NCI-H510A (cell line): ENCODE measurements at places on chromosomes 12 and 14.

GRCh38 chr14:72383865-72384264 lies 451.6 kb downstream of the RGS6 start:
- DNase-seq, result no peak

GRCh38 chr12:29103539-29103974 lies 45.5 kb upstream of the FAR2 start:
- no peak for DNase-seq

DNA sequence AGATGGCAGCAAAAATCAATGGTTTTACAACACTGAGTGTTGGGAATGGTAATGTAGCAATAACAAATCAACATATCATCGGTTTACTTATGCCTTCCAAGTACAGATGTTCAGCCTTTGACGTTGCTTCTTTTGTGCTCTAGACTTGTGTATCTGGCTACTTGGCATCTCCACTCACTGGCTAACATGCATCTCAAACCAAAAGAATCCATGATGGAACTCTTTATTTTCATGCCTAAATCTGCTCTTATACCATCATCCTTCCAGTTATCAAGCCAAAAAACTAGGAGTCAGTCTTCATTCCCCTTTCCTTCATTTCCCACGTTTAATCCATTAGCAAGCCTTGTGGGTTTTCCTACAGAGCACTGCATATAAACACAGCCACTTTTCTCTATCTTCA lies 89.2 kb upstream of the USP44 start:
- DNase-seq, result no peak

DNA sequence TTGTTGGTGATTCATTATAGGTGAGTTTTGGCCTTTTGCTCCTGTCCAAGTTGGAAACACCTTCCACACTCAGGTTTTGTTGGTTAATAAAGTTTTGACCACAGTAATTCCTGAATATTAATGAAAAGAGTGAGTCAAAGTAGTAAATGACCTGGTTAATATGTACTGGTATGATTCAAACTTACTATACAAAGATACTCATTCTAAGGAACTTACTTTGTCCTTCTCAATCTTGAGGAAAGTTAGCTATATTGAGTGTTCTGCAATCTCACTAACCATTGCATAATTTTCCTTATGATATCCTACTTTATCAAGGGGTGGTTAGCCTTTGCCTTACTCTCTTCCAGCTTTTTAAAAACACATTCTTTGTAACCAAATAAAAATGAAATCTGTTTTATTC lies 20.9 kb upstream of the HECTD1 start:
- no peak for DNase-seq

DNA sequence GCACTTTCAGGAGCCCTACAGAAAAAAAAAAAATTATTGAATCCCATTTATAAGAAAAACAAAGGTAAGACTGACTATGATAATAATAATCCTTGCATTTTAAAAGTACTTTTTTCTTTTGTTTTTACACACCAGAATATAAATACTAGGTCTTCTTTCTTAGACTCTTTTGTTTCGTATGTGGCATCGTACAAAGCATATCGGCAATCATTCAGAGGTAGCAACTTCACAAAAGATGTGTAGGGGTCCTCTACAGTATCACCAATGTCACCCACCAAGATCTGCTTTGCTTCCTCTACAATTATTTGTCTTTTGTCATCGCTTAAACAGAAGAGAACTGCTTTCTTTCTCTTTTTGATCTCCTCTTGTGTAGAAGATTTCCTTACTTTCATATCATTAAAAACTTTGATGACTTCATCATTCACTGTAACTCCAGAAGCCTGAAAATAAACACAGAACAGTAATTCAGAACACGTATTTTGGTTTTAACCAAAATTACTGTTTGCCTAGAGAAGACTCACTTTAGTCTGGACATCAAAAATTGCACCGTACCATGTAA lies 1.2 kb downstream of the CFL2 start:
- no peak for DNase-seq

- no peak for DNase-seq
Observed at GRCh38 chr14:89283327-89284060, 133.5 kb downstream of the FOXN3 start.

DNA sequence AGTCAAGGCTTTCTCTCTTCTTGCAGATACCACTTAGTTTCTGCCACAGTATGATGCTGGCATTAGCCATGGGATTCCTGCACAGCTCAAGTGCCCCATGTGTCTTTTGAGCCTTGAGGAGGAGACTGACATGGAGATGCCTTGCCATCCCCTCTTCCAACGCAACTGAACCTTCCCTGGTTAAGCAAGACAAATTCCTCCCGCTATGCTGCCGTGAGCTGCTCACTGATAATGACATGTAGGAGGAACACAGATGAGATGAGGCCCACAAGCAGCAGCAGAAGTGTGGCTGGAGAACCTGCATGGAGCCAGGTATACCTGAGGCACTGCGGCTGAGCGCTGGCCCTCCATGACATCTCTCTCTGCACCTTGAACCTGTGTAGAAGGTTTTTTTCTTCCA lies 15.4 kb upstream of the PPP1R1A start:
- DNase-seq, result no peak

DNA sequence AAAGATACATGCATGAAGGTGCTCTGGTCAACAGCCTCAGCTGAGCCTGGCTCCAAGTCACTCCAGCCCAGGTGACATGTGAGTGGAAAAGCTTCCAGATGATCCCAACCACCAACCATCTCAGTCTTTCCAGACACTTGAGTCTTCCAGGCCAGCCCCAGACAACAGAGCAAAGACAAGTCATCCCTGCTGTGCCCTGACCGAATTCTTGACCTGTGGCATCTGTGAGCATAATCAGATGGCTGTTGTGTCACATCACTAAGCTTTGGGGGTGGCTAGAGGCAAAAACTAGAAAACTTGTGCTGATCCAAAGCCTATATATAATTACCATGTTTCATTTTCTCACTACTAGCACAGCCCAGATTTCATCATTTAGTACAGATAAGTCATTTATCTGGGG lies 50.8 kb upstream of the ISM2 start:
- DNase-seq, result no peak

DNA sequence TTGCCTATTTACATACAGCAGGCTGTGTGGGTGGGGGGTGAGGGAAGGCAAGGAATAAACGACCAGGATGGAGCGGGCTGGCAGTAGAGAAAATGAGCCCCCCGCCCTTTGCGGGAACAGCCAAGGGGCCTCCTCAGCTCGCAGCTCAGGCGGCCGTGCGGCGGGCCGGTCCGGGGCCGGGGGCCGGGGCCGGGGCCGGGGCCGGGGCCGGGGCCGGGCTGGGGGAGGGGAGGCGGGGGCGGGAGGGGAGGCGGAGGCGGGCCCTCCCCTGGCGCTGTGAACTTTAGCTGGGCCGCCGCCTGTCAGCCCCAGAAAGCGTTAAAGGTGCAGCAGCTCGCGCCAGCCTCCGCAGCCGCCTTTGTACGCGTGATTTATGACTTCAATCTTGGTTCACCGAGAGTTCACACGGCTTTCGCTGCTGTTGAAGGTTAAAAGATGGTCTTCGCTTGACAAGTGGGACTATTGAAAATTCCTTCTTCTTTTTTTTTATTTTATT lies 28.8 kb downstream of the HOXC4 start:
- no peak for DNase-seq

DNA sequence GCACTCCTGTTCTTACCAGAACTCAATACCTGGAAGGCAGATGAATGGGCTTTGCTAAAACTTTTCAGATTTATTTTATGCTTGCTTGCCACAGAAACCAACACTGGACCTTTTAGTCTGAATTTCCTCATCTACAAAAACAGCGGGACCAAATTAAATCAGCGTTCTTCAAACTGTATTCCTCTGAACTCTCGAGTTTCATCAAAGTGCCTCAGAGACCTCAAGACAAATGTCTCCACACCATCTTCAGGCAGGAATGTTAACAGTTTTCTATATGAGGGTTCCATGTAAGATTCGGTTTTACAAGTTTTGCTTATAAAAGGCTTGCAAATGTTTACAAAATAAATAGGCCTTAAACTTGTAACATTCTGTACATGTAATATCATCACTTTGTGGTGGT lies 74.6 kb downstream of the MED13L start:
- no peak for DNase-seq

DNA sequence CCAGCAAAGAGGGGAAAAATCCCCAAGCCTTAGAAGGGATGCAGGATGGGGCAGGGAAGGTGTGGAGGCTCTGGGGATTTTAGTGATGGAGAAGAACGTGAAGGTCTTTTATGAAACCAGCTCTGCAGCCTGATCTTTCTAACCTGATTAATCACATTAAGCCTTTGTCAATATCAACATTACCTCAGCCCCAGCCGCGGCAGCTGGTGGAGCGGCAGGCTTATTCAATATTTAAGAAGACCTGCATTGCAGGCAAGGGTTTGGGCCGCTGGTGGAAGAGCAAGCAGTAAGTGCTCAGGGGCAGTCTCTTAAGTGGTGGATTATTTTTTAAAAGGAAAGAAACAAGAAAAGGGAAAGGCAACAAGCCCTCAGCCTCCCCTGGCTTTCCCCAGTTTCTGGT lies 16.6 kb downstream of the RPH3A start:
- no peak for DNase-seq
